ENCODE measurements at places on chromosomes 1 and 21.

DNA sequence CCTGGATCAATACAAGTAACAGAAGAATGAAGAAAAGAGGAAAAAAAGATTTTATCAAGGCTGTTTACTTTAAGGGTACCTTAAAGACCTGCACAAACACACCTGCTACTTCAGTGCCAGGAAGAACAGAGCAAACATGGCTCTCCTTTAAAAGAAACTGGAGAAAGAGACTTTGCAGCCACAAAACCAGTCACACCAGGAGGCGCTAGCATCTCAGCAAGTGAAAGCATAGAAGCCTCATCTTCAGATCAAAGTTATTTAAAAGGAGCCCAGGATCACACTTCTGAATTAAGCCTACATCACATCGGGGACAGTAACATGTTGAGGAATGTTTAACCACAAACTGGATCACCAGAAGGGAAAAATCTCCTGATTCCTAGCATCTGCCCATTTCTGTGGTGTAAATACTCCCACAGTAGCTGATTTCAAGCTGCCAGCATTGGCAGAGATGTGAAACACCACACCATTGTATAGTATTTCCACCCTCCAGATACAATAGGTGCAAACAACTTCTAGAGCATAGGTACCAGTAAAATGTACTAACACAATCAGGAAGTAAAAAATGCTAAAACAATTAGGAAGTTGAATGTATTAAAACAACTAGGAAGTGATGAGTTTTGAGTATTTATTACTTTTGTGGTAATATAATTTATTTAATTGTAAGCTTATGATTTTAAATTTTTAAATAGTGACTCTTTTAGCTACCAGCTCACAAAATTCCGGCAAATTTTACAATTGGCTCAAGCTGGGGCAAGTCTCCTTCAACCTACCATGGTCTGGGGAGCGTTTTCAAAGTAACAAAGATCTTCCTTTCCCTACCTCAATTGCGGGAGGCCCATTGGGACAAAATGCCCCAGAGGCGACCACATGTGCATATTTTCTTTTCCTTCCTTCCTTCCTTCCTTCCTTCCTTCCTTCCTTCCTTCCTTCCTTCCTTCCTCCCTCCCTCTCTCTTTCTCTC, 105.3 kb upstream of the CLDN14 start:
- peak; percentile 11 for DNase-seq

- no peak for DNase-seq
These were observed 471.7 kb upstream of the VAMP3 start for GRCh38 chr1:7299329-7299799.

DNA sequence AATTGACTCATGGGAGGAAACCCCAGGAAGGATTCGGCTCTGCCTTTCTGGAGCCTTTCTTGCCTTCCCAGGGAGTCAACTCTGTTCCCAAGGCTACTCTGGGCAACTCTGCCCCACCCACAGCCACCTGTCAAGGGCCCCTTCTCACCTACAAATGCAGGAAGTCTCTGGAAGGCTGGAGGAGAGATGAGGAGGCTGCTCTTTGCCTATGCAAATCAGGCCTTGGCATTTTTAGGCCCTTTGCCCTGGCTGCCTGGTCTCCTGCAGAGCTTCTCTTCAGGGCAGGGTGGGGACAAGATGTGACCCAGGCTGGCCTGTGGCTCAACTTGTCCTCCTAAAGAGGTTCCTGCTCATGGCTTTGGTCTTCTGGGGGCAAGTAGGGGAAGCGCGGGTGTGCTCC, 5.4 kb downstream of the SLC6A9 start:
- DNase-seq = no peak

DNA sequence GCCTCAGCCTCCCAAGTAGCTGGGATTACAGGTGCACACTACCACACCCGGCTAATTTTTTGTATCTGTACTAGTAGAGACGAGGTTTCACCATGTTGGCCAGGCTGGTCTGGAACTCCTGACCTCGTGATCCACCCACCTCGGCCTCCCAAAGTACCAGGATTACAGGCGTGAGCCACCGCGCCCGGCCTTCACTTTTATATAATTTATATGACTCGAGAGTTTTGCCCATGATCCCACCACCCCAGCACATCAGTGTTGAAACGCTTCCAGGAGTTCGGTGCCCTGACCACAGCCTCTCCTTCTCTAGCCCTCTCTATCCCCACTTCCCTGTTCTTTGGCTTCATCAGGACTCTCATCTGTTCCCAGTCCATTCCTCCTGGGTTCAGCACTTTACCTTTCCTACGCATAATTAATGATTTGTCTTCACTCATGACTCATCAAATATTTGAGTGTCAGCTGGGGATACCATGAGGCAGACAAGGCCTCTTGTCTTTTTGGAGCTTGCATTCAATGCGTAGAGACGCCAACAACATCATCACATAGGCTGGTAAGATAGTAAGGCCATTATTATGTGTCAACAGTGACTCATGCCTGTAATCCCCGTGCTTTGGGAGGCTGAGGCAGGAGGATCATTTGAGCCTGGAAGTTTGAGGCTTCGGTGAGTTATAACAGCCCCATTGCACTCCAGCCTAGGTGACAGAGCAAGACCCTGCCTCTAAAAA, 1.4 kb downstream of the PMF1 start:
- DNase-seq = no peak

- no peak for DNase-seq
These were observed 4.8 kb upstream of the SPRR5 start for GRCh38 chr1:152942161-152942560.

DNA sequence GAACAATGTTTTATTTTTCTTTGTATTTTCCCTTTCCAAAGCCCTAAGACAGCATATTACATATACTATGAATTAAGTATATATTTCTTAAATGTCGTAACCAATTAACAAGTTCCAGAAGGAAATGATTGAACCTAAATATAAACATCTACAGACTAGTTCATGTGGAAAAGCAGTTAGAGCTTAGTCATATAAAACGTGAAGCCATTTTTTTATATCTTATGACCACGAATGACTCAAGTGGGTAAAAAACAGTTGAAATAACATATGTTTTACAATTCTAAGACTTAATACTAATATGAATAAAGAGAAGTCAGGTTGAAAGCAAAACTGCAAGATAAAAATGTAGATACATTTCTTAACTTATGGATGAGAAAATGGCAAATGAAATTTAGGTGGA, 307.3 kb downstream of the BRINP3 start:
- DNase-seq = no peak

DNA sequence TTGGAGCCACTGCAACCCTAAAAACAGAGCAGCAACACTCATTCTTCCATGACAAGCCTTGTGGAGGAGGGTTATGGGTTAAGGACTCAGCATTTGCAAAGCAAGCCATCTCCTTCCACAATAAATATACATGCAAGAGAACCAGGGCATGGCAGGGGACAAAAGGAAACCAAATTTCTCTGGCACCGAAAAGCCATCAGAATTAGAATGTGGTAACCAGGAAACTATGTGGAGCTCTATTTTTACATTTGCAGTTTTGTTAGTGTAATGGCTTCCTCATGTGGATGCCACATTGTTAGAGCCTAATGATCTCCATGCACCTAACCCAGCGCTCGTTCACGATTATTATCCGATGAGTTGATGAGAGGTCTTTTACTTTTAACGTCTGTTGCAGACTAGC, 91.7 kb downstream of the NAV1 start:
- DNase-seq = no peak

DNA sequence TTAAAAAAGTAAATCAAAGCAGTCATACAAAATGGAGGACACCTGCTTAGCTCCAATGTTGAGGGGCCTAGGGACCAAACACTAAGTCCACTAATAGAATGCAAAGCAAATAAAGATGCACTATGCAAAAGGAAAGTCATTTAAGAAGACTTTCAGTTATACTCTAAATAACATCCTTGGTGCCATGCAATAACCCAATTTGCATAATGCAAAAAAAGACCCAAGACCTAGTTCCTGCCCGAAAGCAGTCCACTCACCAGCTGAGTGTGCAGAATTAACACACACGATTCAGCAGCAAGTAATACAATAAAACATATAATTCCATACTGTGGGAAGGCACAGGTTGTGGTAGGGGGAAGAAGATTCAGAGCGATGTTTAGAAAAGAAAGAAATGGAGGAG, 101.8 kb downstream of the TGFBR3 start:
- no peak for DNase-seq

DNA sequence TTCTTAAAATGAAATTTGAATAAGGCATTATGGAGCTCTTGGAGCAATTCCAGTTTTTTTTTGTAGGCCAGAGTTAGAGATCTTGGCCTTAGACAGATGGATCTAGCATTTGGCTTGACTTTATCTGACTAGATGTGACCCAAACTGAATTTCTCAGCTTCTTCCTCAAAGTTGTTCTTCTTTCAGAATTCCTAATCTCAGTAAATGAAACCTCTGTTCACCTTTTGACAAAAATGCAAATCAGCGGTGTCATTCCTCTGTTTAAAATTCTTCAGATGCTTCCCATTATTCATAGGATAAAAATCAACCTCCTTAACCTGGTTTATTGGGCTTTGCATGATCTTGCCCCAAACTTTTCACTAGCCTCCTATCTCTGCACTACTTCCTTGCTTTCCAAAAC, 177.6 kb downstream of the RASAL2 start:
- no peak for DNase-seq

DNA sequence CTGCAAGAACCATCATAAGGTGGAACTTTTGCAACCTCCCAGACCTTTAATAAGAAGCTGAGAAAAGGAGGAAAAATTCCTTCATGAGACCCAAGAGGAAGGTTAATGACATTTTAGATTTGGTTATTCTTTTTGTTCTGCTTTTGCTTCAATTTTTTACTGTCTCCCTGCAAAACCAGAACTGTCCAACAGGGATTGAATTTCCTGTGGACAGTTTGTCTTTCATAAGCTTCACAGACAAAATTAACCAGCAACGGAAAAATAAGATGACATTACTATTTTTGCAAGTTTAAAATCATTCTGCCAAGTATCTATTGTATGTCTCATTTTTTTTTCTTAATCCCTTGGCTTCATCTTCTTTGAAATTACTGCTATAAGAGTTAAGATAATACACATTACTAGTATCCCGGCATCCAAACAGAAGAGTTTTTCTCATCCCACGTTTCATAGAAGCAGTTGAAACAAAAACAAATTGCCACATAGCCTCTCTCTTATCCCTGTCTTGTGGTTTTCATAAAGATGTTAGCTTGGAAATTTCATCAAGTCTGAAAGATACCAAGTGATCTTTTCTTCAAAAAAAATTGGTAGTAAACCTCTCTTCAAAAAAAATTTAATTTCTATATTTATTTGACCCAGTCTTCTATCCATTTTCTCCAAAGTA, 465.3 kb upstream of the PTBP2 start:
- no peak for DNase-seq

Measured in T-cell (primary cell).